ENCODE measurements at places on chromosomes 3 and 15. TPM values are rescaled to one million over a fixed set of nuclear protein-coding genes. Genes with fewer than 3 reads are reported as not detected.

The MKRN3 gene
- 10.9 TPM for total RNA-seq

The SMCO1 gene
- not detected for total RNA-seq

The SHC4 gene
- 0.29 TPM for total RNA-seq

The OIP5 gene
- 0.72 TPM for total RNA-seq

The MAP1A gene
- 0.33 TPM for total RNA-seq

The GOLGA6A gene
- total RNA-seq = 0.20 TPM

The RBPMS2 gene
- total RNA-seq = not detected

The ABI3BP gene
- total RNA-seq = not detected

The NPAP1 gene
- not detected for total RNA-seq

The TMEM45A gene
- not detected for total RNA-seq

The GOLGA6L2 gene
- not detected for total RNA-seq

The SELENOT gene
- 87.1 TPM for total RNA-seq

The AADACL2 gene
- not detected for total RNA-seq

The RCCD1 gene
- total RNA-seq = 15.6 TPM

The MITF gene
- 1.5 TPM for total RNA-seq

All from CD4-positive, alpha-beta memory T cell (primary cell).